EL (cell line): ENCODE measurements at places on chromosomes 1 and 21.

DNA sequence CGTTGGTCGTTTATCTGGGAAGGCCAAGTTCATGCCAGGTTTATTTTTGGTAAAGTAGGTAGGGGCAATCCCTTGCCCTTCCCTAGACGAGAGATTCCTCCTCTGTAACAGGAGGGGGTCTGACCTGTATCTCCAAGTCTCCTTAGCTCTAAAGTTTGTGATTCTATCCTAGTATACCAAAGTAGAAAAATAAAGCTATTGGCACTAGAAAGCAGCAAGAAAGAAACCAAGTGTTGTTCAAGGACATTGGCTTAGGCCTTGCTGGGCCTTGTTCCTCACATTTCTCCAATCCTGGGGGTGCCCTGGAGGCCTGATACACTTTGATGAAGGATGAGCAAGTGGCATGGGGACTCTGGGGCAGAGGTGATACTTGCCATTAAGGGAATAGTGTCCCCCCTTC is 814 bp downstream of the MTARC2 start:
- peak; percentile 8 for DNase-seq

DNA sequence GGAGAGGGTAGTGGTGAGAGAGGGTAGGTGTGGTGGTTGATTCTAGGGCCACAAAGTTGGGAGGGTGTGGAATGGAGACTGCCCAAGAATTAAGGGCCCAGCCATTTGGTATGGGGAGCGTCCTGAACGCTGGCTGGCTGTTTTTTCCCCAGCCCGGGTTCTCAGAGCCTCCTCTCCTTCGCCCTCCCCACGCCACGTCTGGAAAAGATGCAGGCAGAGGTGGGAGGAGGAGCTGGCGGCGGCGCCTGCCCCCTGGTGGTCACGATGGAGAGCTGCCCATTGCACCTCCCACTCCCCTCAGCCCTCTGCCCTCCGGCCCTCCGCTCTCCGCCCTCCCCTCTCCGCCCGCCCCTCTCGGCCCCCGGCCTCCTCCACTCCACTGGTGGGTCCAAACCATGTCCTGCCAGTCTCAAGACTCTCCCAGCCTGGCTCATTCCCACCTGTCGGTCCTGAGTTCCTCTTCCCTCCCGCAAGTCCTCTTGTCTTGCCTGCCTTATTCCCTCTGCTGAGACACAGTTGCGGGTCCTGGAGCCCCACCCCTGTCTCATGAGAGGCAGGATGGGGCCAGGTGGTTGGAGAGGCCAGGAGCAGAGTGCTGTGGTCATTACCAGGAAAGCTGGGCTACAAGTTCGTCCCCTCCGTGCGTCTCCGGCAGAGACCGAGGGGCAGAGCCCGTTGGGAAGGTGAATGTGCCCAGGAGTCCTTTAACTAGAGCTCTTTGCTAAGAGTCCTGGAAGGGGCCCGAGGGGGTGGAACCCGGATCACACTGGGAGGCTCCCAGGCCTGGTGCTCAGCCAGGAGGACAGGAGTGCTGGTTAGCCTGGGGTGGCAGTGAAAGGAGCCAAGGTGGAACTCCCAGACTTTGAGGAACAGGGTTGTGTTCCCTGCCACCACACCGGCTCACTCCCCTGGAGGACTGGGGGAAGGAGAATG is 22.6 kb downstream of the ETNK2 start:
- peak; percentile 69 for DNase-seq

GRCh38 chr1:164950541-164950986 is 391.6 kb downstream of the PBX1 start:
- no peak for DNase-seq

DNA sequence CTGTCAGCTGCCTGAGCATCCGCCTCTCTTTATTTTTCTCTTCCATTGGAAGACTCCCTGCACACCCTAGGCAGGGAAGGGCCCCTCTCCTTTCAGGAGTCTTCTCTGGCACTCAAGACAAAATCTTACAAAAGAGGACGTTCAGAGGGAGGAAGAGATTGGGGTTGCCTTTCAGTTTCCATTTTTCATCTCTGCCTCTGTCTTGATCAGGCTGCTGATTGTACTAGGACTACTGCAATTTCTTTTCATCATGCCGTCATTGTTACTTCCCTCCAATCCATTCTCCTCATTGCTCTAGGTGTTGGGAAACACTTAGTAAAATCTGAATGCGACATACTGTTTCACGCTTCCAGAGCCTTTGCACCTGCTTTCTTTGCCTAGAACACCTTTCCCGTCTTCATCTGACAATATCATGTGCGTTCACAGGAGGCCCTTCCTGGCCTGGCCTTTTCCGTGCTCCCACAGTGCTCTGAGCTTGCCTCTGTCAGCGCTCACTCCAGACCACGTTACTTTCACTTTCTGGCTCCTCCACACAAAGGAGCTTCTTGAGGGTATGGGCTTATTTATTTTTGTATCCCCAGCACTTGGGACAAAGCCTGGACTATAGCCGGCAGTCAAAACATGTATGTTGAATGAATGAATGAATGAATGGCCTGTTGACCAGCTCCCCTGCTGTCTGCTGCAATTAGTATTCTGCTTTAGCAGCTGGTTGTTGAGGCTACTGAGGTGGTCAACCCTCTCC is 10.9 kb downstream of the LRRC71 start:
- DNase-seq = no peak

DNA sequence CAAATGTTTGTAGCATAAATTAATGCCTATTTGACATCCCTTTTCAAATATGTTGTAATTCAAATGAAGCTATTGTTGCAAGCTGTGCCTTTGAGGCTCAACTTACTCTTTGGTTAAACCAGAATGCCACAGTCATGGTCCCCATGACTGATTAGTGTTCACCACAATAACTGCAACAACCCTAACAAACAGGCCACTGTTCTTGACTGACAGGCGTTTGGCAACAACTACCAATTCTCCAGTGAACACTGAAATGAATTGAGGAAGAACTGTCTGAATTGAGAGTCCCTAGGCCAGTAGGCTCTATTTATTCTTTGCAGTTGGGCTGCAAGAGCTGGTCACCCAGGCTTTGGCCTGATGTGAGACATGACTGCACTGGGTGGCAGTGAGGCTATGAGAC is 6.6 kb upstream of the TMEM167B start:
- DNase-seq = no peak

DNA sequence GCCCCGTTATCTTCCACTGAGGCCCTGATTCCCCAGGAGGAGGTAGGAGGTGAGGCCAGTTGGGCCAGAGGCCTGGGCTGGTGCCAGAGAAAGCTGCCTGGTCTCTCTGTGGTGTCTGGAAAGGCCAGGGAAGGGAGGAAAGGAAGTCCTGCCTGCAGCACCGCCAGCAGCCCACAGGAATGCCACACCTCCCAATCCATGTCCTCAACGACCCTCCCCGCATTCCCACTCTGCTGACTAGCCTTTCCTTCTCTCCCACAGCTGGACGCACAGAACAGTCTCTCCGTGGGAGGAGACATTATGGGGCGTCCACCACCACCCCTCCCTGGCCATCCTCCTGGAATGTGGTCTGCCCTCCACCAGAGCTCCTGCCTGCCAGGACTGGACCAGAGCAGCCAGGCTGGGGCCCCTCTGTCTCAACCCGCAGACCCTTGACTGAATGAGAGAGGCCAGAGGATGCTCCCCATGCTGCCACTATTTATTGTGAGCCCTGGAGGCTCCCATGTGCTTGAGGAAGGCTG is 18.0 kb downstream of the CSF1 start:
- peak; percentile 72 for DNase-seq
